Keratinocyte (primary cell): ENCODE measurements at places on chromosomes 6 and 20. TPM values are rescaled to one million over a fixed set of nuclear protein-coding genes. Genes with fewer than 3 reads are reported as not detected.

FBXO5 gene
- polyA plus RNA-seq, result 1.8 to 9.0 TPM (median 7.6 TPM) in 3 replicates

BCAS1 gene
- polyA plus RNA-seq, result 0.01 TPM in 1 of 3 replicates, not detected in the others

SEL1L2 gene
- not detected in 3 replicates for polyA plus RNA-seq

USP49 gene
- polyA plus RNA-seq, result 1.0 to 3.2 TPM (median 2.3 TPM) in 3 replicates

CST4 gene
- not detected in 3 replicates for polyA plus RNA-seq

LAMA5 gene
- polyA plus RNA-seq, result 6.9 to 17.9 TPM (median 8.7 TPM) in 3 replicates

OLIG3 gene
- not detected in 3 replicates for polyA plus RNA-seq

GFOD1 gene
- polyA plus RNA-seq, result 7.2 to 8.9 TPM (median 7.4 TPM) in 3 replicates

CST3 gene
- 193 to 339 TPM (median 194 TPM) in 3 replicates for polyA plus RNA-seq

GRCh38 chr6:19852090-19852457 is 14.9 kb downstream of the ID4 start:
- no peaks in the 10 kb centered on the region for H3K4me1 ChIP-seq
- no peaks in the 10 kb centered on the region for H3K36me3 ChIP-seq
- no peak for DNase-seq
- no peak overlapping the region for H3K27ac ChIP-seq
- no peaks in the 10 kb centered on the region for H3K27me3 ChIP-seq

DNA sequence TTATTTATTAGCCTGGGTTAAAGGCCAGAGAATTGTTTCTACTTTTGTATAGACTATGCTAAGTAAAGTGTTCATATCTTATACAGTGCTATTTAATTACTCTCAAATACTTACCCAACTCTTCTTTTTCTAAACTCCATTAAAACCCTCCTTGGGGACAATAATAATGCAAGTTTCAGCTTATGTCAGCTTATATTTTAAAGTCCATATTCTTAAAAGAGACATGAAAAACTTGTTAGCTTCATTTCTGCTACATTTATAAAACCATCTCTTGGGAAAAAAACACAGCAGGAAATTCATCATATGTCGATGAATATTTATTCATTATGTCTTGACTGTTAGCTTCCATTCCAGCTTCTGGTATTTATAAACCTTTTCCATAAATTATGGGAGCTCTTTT is 71.9 kb upstream of the SDHAF4 start:
- no peaks in the 10 kb centered on the region for H3K4me1 ChIP-seq
- H3K4me3 ChIP-seq, result no peak overlapping the region
- DNase-seq, result no peak
- no peak overlapping the region for H3K27ac ChIP-seq
- H3K36me3 ChIP-seq, result no peaks in the 10 kb centered on the region
- H3K27me3 ChIP-seq, result no peaks in the 10 kb centered on the region

GRCh38 chr6:169795196-169795595 is 43.8 kb downstream of the ERMARD start:
- peaks cover 4% of the 10 kb centered on the region for H3K27me3 ChIP-seq
- no peak overlapping the region for H3K4me3 ChIP-seq
- no peak overlapping the region for H3K27ac ChIP-seq
- peaks cover 7% of the 10 kb centered on the region for H3K4me1 ChIP-seq

DNA sequence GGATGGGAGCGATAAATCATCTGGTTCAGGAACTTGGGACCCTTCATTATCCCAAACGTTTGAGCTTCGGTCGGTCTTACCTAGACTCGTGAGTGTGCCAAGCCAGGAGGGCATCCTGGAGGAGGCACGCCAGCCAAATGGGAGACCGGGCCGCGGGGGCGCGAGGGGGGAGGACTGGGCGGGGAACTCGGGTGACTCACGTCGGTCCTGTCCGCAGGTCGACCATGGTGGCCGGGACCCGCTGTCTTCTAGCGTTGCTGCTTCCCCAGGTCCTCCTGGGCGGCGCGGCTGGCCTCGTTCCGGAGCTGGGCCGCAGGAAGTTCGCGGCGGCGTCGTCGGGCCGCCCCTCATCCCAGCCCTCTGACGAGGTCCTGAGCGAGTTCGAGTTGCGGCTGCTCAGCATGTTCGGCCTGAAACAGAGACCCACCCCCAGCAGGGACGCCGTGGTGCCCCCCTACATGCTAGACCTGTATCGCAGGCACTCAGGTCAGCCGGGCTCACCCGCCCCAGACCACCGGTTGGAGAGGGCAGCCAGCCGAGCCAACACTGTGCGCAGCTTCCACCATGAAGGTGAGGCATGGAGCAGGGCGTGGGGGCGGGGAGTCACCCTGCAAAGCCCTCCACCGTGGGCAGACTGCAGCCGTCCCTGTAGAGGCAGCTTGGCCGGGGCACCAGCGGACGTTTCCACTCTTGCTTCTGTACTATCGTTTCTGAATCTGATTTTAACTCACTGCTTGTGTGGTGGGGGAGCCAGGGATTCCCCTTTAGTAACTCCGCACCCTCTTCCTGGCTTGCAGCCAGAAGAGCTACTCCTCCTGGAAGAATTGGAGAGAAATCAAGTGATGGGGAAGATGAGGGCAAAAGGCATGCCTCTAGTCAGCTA is 2.7 kb downstream of the BMP2 start:
- peaks cover 17% of the 10 kb centered on the region for H3K4me1 ChIP-seq
- H3K36me3 ChIP-seq, result no peaks in the 10 kb centered on the region
- peak overlapping the region; percentile 68 for H3K27ac ChIP-seq

- H3K4me1 ChIP-seq, result no peaks in the 10 kb centered on the region
- no peak overlapping the region for H3K27ac ChIP-seq
- H3K4me3 ChIP-seq, result no peak overlapping the region
These were observed 22.1 kb upstream of the RALGAPA2 start for GRCh38 chr20:20734475-20734948.

- no peak for DNase-seq
- H3K4me3 ChIP-seq, result no peak overlapping the region
- no peaks in the 10 kb centered on the region for H3K4me1 ChIP-seq
- H3K27ac ChIP-seq, result no peak overlapping the region
- peaks cover 4% of the 10 kb centered on the region for H3K36me3 ChIP-seq
- no peaks in the 10 kb centered on the region for H3K27me3 ChIP-seq
These were observed 44.6 kb downstream of the NKX2-4 start for GRCh38 chr20:21352703-21353102.

DNA sequence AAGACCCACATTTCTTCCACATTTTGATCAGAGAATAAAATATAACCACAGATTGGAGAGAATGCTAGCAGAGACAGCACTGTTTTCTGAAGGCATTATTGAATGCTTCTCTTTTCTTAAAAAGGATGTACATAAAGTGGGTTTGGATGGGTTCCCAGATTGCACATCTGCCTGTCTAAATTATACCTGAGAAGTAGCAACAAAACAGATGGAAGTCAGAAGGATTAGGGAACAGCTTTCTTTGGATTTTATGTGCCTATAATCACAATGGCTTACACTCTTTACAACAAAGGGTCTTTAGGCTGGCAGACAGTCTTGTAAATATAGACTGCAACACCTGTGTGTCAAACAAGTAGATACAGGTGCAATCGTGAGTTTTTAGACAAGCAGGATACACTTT is 622.2 kb upstream of the MANEA start:
- no peak for DNase-seq
- no peaks in the 10 kb centered on the region for H3K27me3 ChIP-seq
- H3K27ac ChIP-seq, result no peak overlapping the region
- no peaks in the 10 kb centered on the region for H3K4me1 ChIP-seq
- no peak overlapping the region for H3K4me3 ChIP-seq

DNA sequence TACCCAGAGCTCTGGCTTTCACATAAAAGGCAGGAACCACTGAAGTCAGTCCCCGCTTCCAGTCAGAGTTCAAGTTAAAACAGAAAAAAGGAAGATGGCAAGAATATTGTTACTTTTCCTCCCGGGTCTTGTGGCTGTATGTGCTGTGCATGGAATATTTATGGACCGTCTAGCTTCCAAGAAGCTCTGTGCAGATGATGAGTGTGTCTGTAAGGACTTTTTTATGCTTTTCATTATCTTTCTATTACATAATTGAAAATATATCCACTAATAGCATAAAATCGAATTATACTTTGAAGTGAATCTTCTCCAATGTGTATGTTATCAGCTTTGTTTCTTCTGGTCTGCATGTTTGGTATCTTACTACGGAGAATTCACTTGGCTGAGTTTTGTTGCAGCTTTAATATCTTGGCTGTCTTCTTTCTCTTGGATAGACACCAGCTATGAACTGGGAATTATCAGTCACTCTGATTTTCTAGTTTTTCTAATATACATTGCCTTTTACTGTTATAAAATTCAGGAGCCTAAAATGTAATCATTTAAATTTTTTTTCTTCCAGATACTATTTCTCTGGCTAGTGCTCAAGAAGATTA is at the start of gene OTOR:
OTOR (plus strand) TSS at position 51 of the 593 bp plus-strand sequence; CDS start at position 95, 44 bp downstream.
- H3K27me3 ChIP-seq, result no peaks in the 10 kb centered on the region
- no peak within 1 kb of the TSS for H3K4me3 ChIP-seq
- H3K27ac ChIP-seq, result no peak within 1 kb of the TSS
- no peaks in the 10 kb centered on the region for H3K36me3 ChIP-seq

GRCh38 chr6:37653933-37654565 is 43.6 kb downstream of the MDGA1 start:
- peaks cover 2% of the 10 kb centered on the region for H3K27me3 ChIP-seq
- H3K4me3 ChIP-seq, result no peak overlapping the region
- H3K4me1 ChIP-seq, result peaks cover 16% of the 10 kb centered on the region
- no peaks in the 10 kb centered on the region for H3K36me3 ChIP-seq
- H3K27ac ChIP-seq, result no peak overlapping the region

- DNase-seq, result no peak
- H3K27me3 ChIP-seq, result no peaks in the 10 kb centered on the region
- H3K4me1 ChIP-seq, result no peaks in the 10 kb centered on the region
- H3K36me3 ChIP-seq, result peaks cover 3% of the 10 kb centered on the region
These were observed 40.4 kb downstream of the SCAF8 start for GRCh38 chr6:154773610-154774089.

DNA sequence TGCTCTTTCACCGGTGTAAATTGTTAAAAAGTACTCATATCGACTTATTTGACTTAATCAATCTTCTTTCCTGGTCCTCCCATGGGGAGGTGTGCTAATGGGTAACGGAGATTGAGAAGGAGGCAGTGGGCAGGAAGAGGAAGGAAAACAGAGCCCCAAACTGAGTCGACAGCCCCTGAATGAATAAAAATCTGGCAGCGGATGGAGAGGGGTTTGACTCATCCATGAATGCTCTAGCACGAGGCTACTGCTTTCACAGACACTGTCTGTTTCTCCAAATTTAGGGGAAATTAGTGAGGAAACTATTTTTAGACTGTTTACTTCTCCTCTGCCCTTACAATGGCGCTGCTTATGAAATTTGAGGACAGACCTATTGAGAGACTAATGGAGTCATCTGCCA is 142.2 kb upstream of the ATXN1 start:
- DNase-seq, result no peak
- no peak overlapping the region for H3K27ac ChIP-seq
- H3K27me3 ChIP-seq, result peaks cover 10% of the 10 kb centered on the region
